ENCODE measurements at places on chromosomes 12 and 14. TPM values are rescaled to one million over a fixed set of nuclear protein-coding genes. Genes with fewer than 3 reads are reported as not detected.

Gene CCDC59
- 43.7 TPM for total RNA-seq

Gene EFS
- total RNA-seq = 76.8 TPM

Gene KRT2
- not detected for total RNA-seq

Gene AMDHD1
- total RNA-seq = 0.47 TPM

DNA sequence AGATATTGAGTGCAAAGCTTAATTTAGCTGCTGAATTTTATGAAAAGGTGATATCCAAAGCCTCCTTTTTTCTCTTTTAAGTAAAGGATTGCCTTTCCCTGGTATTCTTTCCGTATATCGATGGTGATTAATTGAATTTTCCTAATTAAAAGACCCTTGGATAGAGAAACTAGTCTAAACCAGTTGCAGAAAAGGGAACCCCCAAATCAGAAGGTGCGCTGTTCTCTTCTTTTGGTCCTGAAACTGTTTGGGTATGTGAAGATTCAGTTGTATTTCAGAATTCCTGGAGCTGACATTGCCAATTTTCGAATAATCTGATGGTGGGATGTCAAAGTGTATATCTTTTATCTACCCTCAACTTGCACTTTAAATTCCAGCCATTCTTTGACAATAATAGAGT lies 1.9 kb downstream of the GPHN start:
- H3K4me3 ChIP-seq = peak overlapping the region; percentile 91
- DNase-seq = no peak
- H3K27me3 ChIP-seq = peaks cover 20% of the 10 kb centered on the region
- no peak overlapping the region for H3K27ac ChIP-seq
- peaks cover 19% of the 10 kb centered on the region for H3K4me1 ChIP-seq

DNA sequence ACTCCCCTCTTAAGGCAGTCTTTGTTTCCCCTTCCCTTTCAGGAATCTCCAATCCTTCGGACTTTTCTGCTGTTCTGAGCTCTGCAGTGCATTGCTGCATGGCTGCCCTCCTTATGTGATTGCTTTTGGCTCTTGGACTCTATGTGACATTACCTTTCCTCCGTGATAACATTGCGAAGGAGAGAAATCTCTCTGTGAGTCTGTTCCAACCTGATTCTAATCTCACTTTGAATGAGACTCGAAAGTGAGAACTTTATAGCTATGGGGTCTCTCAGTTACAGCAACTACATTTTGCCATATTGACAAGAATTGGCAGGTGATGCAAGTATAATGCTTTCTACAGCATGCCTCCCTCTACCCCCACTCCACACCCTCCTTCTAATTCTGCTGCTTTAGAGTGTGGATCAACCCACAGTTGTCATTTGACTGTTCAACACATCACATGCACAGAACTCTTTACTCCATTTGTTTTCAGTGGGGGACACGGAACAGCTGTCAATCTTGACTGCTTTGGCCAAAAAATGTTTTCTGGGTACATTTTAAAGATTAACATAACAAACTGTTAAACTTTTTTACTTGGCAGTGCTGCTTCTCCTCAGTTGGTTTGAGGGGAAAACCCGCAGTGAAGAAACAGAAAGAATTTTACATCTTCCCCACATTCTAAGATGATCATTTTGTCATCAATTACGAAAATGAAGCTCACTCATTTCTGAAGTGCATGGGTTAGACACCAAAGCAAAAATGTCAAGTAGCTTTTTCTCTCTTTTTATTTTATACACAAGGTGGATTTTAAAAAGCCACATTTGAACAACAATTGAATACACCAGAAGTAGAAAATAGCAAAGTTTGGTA lies 125.5 kb upstream of the RMST start:
- peaks cover 8% of the 10 kb centered on the region for H3K27me3 ChIP-seq
- DNase-seq = no peak

- no peaks in the 10 kb centered on the region for H3K36me3 ChIP-seq
- H3K27ac ChIP-seq = peak overlapping the region; percentile 71
- DNase-seq = no peak
- H3K4me3 ChIP-seq = no peak overlapping the region
- peaks cover 1% of the 10 kb centered on the region for H3K4me1 ChIP-seq
These were observed 26.7 kb downstream of the MED21 start for GRCh38 chr12:27048822-27049752.

DNA sequence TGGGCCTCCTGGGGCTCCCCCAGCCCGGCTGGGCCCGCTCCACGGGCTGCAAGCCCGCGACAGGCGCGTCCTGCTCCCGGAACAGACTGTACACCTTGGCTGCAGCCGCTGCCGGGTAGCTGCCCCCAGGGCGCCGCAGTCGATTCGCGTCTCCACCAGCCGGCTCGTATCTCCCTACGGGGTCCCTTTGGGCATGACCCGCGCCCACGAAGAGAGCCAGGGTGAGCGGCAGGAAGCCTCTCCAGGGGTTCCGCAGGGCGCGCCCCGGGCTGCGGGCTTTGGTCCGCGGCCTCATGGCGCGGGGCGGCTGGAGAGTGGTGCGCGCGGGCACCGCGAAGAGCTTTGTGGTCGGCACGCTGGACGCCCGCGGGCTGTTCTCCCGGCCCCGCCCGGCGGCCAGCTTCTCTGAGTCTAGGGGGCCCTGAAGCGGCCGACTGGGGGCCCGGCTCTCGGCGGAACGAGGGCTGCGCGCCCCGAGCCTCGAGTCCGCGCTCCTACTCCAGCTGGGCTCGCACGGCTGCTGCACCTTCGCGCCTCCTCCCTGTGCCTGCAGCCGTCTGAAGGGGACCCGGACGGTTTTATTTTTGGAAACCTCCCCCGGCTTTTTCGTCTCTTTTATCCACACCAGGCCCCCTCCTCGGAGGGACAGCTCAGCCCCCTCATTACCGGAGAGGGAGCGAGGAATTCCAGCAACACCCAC lies at the start of gene LTBP2:
Gene LTBP2, minus strand, starts transcription at position 588 of the 700 bp plus-strand sequence. Its CDS starts 293 bp downstream, at position 295.
- H3K36me3 ChIP-seq = no peaks in the 10 kb centered on the region
- peak within 1 kb of the TSS; percentile 65 for H3K4me3 ChIP-seq
- DNase-seq = no peak
- peaks cover 65% of the 10 kb centered on the region for H3K27me3 ChIP-seq
- no peaks in the 10 kb centered on the region for H3K4me1 ChIP-seq
- H3K27ac ChIP-seq = no peak within 1 kb of the TSS

- no peaks in the 10 kb centered on the region for H3K36me3 ChIP-seq
- no peaks in the 10 kb centered on the region for H3K4me1 ChIP-seq
- no peak overlapping the region for H3K4me3 ChIP-seq
- no peak overlapping the region for H3K27ac ChIP-seq
- no peak for DNase-seq
These were observed 185.3 kb upstream of the CCDC196 start for GRCh38 chr14:66300886-66301285.

DNA sequence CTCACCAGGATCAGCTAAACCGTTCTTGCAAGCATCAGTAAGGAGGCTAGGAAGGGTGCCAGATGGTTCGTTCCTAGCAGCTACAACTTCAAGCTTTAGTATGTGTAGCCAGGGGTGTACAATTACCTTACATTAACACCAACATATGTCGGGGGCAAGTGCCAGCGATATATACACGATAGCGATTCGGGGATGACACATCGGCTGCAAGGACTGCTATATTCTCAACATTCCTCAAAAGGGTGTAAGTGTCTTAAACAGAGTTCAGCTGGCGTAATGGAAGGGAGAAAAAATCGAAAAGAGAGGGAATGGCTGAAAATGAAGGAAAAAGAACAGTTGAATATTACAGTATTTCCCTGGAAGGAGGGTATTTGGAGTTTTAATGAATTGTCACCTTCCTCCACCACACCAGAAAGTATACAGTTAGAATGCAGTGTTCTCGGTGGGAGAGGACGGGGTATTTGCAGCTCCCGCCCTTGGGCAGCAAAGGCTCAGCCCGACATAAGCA lies 545 bp downstream of the LIMA1 start:
- H3K27me3 ChIP-seq = no peaks in the 10 kb centered on the region
- H3K4me1 ChIP-seq = peaks cover 21% of the 10 kb centered on the region
- no peaks in the 10 kb centered on the region for H3K36me3 ChIP-seq

DNA sequence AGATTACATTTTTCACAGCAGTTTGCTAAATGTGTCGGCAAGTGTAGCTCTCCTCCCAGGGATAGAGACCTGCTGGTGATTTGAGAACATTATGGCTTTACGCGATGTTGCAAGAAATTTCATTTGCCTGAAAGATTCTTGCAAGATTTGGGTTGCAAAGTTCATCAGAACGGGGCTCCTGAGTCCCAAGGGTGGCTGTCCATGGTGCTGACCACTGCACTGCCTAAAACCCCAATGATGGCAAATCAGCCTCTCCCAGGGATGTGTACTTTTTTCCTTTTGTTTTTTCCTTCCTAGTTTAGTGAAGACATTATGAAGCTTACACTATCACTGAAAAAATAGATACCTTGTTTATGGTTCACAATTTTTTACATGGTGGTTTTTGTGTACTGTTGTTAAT lies 85.4 kb downstream of the WSCD2 start:
- peaks cover 16% of the 10 kb centered on the region for H3K27me3 ChIP-seq
- peak; percentile 43 for DNase-seq
- no peak overlapping the region for H3K27ac ChIP-seq
- no peaks in the 10 kb centered on the region for H3K36me3 ChIP-seq

DNA sequence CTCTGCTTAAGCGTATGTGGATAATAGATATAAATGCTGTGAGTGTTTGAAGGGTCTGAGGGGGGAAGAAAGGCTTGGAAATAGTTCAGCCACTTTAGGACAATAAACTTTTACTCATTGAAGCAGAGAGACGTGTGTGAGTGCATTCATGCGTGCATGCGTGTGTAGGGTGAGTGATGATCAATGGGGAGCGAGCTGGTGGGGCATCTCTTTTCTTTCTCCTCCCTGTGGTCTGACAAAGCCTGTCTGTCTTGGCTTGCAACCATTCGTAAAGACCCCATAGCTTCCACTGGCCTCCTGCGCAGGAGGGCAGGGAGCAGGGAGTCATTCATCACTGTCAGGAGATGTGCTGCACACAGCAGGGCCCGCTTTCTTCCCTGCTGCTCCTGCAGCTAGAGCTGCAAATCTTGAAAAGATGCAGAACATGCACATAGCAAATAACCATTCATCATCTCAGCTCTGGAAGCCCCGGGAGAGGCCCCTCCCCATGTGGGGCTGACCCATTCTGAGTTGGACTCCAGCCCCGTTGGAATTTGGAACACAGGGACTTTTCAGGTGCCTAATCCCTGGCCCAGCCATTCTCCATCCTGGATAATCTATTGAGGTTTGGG lies 223.2 kb downstream of the PPM1H start:
- H3K36me3 ChIP-seq = peaks cover 1% of the 10 kb centered on the region
- H3K27me3 ChIP-seq = no peaks in the 10 kb centered on the region
- H3K4me3 ChIP-seq = no peak overlapping the region

DNA sequence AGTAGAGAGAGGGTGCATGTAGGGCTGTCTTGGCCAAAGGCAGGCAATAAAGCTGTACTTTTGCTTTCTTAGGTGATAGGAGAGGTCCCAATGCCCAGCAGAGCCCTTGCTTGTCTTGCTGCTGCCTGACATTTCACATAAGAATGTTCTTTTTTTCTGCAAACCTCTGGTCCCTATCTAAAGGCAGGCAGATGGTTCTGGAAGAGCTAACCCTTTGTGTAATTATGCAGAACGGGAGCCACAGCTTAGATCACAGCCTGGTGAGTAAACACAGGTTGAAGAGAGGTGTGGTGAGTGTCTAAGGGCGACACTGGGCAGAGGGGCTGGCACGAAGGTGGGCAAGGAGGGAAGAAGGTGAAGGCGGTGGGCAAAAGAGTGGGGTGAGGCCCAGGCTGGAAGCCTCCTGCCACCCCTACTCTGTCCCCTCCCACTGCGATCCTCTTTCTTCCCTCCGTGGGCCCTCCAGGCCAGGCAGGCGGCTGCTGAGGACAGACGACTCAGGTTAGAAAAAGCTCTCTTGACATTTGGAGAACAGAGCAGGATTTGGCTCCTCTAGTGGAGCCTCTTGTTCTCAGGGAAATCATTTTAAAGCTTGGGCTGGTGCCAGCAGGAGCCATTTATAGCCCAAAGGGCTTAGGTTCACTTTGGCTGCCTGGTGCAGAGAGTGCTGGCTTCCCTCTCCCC lies 42.8 kb downstream of the PRMT8 start:
- no peaks in the 10 kb centered on the region for H3K36me3 ChIP-seq
- H3K27ac ChIP-seq = no peak overlapping the region
- H3K4me1 ChIP-seq = peaks cover 13% of the 10 kb centered on the region

DNA sequence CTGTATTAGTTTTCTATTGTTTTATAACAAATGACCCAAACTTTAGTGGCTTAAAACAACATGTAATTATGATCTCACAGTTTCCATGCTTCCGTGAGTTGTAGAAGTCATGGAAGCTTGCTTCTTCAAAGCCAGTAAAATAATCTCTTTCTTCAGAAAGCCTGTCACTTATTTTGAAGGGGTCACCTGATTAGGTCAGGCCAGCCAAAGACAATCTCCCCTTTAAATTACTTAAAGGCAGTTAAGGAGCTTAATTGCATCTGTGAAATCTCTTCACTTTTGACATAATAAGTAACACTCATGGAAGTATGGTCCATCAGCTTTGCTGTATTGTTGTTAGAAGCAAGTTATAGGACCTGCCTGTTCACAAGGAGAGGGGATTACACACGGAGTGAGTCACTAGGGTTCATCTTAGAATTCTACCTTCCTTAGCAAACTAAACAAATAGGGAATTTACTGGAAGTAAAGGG lies 89.8 kb downstream of the FAR2 start:
- H3K27ac ChIP-seq = no peak overlapping the region
- DNase-seq = no peak
- H3K36me3 ChIP-seq = no peaks in the 10 kb centered on the region
- H3K4me3 ChIP-seq = no peak overlapping the region
- H3K27me3 ChIP-seq = no peaks in the 10 kb centered on the region

- DNase-seq = no peak
- H3K27ac ChIP-seq = no peak overlapping the region
- peaks cover 9% of the 10 kb centered on the region for H3K4me1 ChIP-seq
- no peak overlapping the region for H3K4me3 ChIP-seq
- H3K36me3 ChIP-seq = no peaks in the 10 kb centered on the region
- H3K27me3 ChIP-seq = no peaks in the 10 kb centered on the region
These were observed 25.3 kb upstream of the INF2 start for GRCh38 chr14:104664107-104664506.

DNA sequence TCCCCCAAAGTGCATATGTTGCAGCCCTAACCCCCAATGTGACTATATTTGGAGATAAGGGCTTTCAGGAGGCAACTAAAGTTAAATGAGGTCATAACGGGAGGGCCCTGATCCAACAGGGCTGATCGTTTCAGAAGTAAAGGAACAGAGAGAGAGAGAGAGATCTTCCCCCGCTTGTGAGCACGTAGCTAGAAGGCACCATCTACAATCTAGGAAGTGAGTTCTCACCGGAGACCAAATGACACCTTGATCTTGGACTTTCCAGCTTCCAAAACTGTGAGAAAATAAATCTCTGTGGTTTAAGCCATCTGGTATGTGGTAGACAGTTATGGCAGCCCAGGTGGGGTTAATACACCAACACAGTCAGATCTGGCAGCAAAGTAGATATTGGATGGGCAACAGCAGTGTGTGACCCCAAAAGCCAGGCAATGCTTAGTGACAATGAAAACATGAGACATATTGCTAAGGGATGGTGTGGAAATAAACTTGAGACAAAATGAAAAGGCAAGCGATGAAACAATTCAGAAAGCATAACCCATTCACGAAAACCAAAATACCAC lies 147.2 kb upstream of the GSC start:
- no peak overlapping the region for H3K27ac ChIP-seq
- no peaks in the 10 kb centered on the region for H3K36me3 ChIP-seq
- H3K4me1 ChIP-seq = no peaks in the 10 kb centered on the region
- DNase-seq = no peak

GRCh38 chr14:71541973-71542690 lies 390.1 kb upstream of the RGS6 start:
- no peaks in the 10 kb centered on the region for H3K36me3 ChIP-seq
- H3K27me3 ChIP-seq = no peaks in the 10 kb centered on the region
- DNase-seq = no peak
- no peak overlapping the region for H3K4me3 ChIP-seq

GRCh38 chr14:87566991-87567390 lies 426.0 kb downstream of the GALC start:
- peaks cover 8% of the 10 kb centered on the region for H3K4me1 ChIP-seq
- H3K27ac ChIP-seq = no peak overlapping the region
- H3K36me3 ChIP-seq = peaks cover 3% of the 10 kb centered on the region
- no peaks in the 10 kb centered on the region for H3K27me3 ChIP-seq
- H3K4me3 ChIP-seq = no peak overlapping the region
- no peak for DNase-seq
